ENCODE measurements at places on chromosomes 6 and 20.

DNA sequence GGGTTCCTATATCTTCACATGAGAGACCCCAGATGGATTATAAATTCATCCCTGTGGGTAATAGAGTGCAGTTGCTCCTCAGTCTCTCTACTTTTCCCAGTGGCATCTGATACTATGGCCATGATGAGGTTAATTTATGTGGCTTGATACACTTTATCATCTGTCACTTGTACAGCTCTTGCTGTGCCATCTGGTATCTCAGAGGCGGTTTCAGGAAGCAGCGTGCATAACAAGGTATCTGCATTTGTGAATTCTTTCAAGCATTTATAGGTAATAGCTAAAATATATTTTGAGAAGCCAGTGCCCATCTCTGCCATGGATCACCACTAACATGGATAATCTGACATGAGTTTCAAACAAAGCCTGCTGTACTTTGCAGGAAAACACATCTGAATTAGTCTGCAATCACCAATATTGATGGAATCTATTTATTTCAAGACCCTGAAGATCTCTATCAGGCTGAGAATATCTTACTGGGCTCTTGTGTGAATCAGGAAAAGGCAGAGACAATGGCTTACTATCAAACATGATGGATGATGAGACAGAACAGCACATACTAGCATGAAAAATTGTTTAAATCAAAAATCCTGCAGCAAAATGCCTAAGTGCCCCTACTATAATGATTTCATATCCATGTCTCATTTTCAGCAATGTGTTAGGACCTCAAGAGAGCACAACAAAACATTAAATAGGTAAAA lies 548.7 kb upstream of the MAP3K7 start:
- DNase-seq, result no peak

DNA sequence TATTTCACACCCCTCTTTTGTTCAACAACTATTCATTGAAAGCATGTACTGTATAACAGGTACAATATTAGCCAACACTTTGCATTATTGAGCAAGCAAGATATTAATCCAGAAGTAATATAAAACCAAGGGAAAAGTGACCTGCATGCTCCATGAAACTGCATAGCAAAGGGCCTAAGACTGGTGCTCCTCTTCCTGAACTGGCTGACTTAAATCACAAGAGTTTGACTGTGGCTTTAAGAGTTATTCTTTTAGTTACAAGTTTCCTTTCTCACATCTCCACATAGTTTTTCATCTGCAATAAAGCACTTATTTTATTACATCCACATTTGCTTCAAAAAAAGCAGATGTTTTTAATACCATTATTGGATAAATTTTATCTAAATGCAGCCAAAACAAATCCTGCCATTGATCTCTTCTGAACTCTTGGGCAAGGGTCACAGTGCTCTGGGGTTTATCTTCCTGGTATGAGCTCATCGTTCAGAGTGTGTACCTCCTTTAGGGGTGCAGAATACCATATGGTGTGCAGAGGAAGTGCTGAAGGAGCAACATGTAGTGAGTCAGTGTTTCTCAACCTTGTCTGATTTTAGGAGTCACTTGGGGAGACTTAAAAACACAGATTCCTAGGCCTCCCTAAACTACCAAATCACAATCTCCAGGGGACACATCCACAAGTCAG lies 1225.9 kb upstream of the MAP3K7 start:
- DNase-seq, result no peak

- no peak for DNase-seq
Measured at GRCh38 chr6:119078376-119079282, at the start of gene FAM184A. Gene FAM184A (minus strand): TSS chr6:119078664. CDS start chr6:119078299, 365 bp downstream.

GRCh38 chr6:125787791-125788190 lies 3.0 kb upstream of the NCOA7 start:
- no peak for DNase-seq

DNA sequence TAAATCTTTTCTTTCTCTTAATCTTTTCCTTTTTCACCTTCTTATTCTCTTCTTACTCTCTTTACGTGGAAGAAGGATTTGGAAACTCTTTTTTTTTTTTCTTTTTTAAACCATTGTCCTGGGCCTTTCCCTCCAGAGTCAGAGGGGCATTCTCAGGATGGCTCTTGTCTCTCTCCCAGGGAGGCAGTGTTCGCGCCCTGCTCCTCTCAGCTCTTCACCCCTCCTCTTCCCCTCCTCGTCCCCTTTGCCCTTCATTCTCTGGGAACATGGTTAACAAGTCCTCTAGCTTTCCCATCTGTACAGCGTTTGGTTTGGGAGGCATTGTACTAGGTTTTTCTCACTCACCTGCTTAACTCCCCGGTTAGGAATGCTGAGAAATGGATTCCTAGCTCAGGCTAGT lies 52.0 kb upstream of the TFB1M start:
- DNase-seq, result no peak

GRCh38 chr20:63889241-63890200 lies 5.4 kb upstream of the DNAJC5 start:
- no peak for DNase-seq

- no peak for DNase-seq
Measured at GRCh38 chr6:2844008-2844407, 2.3 kb upstream of the SERPINB1 start.

DNA sequence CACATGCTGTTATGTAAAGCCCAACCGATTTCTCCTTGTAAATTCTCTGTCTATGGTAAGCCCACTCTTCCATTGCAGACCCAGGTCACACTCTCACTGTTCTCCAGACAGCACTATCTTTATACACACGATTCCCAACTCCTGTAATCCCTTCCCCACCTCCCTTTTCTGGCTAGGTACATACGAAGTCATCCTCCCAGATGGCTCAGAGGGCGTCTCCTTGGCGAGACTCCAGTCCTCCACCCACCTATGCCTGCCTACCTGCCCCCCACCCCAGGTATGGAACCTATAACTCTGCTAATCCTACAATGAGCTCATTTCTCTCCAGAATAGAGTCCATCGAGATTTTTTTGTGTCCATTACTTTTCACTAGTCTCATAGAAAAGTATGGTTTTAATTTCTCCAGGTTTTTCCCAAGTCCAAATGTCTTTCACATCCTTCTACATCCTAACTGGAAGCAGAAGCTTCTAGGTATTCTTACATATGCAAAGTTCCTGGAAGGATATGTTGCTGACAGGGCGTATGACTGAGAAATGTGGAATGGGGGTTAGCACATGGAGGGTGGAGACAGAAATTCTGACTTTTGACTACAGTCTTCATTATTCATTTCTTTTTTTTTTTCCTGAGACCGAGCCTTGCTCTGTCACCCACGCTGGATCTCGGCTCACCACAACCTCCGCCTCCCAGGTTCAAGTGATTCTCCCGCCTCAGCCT lies 22.8 kb downstream of the SCML4 start:
- no peak for DNase-seq

- no peak for DNase-seq
Measured at GRCh38 chr20:35311409-35311808, 19.2 kb upstream of the FAM83C start.

GRCh38 chr6:45843848-45844521 lies 171.7 kb downstream of the CLIC5 start:
- DNase-seq, result no peak

DNA sequence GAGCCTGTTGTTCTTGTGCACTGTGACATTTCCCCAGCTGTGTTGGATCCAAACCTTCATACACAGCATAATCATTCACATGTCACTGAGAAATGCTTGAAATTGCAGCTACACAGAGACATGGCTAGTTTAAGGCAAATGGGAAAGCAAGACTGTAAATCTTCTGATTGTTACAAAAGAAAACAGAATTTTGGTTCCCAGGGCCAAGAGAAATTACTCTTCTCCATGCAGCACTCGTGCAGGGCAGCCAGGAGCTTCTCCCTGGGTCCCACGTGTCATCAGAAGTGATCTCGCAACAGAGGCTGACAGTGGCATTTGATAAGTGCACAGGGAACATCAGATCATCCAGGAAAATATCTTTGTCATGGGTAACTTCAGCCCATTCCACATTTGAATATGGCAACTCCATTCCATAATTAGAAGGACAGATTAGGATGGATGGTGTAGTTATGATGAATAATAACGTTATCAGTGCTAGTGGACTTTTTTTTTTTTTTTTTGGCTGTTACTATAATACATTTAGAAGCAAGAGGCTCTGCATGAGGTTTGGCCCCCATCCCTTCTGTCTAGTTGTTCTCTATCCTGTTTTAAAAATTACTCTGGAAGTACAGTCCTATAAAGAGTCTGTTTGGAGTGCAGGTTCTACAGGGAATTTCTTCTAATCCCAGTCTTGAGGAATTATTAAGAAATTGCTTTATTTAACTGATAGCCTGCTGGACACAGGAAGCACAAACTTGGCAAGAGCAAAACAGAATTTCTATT lies 571.0 kb upstream of the NOX3 start:
- DNase-seq, result no peak

GRCh38 chr6:116514111-116514510 lies 2.7 kb downstream of the CALHM5 start:
- no peak for DNase-seq

GRCh38 chr6:55953335-55953734 lies 77.9 kb upstream of the BMP5 start:
- no peak for DNase-seq

- DNase-seq, result peak; percentile 51
Measured at GRCh38 chr20:25470045-25470444, 62.6 kb downstream of the GINS1 start.

GRCh38 chr20:13341737-13342393 lies 120.8 kb downstream of the ISM1 start:
- DNase-seq, result no peak

DNA sequence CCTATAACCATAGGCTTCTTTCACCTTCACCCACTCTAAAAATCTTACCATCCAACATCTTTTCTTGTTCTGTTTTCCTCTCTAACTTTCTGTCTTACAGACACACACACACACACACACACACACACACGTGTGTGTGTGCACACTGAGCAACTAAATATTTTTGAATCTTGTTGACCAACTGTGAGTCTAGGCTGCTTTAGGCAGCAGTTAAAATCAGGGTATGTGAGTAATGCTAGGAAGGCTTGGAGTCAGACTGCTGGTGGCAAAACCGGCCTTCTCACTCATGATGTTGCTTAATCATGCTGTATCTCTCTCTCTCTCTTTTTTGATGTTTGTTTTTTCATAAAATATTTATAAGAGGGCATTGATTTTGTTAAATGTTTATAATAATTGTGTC lies 103.1 kb upstream of the TBX18 start:
- no peak for DNase-seq

- DNase-seq, result no peak
Measured at GRCh38 chr6:92159046-92159445, 1260.3 kb downstream of the EPHA7 start.

- no peak for DNase-seq
Measured at GRCh38 chr6:135604035-135604860, 106.7 kb upstream of the AHI1 start.

DNA sequence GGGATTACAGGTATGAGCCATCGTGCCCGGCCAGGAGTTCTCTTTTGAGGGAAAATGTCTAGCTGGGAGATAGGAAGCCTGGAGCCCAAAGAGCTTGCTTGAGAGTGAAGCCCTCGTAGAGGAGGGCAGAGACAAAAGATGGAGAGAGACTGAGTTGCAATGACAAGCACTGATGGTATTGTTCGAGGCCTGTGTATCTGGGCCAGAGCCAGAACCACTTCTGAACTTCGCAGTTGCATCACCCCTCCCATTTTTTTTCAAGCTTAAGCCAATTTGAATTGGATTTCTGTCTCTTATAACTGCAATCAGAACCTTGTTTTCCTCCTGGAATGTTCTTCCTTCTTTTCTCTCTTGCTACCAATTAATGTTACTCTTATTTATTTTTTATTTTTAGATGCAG lies 83.1 kb downstream of the KCNB1 start:
- DNase-seq, result no peak

GRCh38 chr20:17287503-17287902 lies 60.7 kb downstream of the PCSK2 start:
- DNase-seq, result no peak

Measured in chondrocyte (in vitro differentiated cells).